Gastrocnemius medialis (tissue), 4 donors: ENCODE measurements at places on chromosomes 7 and 10.

DNA sequence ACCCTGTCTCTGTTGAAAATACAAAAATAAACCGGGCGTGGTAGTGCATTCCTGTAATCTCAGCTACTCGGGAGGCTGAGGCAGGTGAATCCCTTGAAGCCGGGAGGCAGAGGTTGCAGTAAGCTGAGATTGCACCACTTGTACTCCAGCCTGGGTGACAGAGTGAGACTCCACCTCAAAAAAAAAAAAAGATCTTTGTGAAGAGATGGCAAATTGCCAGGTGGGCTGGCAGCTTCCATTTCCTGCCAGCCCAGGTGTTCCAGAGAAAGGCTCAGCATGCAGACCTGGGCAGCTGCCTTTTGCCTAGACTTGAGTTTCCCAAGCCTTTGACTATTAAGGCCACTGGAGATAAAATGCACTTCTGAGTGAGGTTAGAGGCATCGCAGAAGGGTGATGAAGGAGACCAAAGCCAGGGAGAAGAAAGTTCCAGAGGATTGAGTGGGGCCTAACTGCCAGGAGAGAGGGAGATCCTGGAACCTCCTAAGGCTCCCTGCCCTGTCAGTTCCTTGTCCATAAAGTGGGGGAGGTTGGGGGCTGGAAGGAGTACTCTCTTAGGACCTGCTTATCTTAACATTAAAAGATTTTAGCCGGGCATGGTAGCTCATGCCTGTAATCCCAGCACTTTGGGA lies 10.0 kb upstream of the DDIT4 start:
- no peak for DNase-seq
- H3K27me3 ChIP-seq, result no peaks in the 10 kb centered on the region
- peak overlapping the region; percentile 38 for H3K27ac ChIP-seq

DNA sequence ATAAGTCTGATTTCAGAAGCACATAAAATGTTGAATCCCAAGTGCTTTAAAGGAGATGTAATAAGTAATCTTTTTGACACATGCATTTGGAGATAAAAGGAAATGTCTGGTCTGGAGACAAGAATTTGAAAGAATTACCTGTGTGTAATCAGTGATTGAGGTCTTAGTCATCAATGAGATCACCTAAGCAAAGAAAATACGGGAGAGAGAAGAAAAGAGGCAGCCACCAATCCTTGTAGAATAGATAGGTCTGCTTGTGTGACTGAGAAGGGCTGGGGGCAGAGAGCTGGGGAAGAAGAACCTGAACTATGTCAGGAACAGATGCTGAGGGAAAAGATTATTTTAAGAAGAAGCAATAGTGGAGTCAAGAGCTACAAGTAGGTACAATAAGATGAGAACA lies 49.3 kb upstream of the ITPRID1 start:
- H3K27me3 ChIP-seq, result no peaks in the 10 kb centered on the region
- H3K4me1 ChIP-seq, result no peaks in the 10 kb centered on the region
- no peak overlapping the region for H3K4me3 ChIP-seq
- H3K36me3 ChIP-seq, result no peaks in the 10 kb centered on the region
- DNase-seq, result no peak
- no peak overlapping the region for H3K27ac ChIP-seq

DNA sequence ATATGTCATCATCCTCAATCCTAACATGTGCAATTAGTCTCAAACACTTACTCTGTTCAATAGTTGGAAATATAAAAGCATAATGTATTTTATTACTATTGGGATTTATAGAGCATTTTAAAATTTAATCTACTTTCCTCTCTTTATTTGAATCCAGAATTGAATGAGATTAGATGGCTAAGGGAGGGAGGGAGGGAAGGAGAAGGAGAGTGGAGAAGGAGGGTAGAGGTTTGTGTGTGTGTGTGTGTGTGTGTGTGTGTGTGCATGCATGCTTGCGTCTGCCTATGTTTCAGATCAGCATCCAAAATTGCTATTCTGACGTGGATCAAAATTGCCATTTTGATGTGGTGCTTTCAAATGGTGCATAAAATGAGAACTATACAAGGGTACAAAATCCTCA lies 90.8 kb downstream of the NRP1 start:
- no peaks in the 10 kb centered on the region for H3K36me3 ChIP-seq
- H3K27me3 ChIP-seq, result no peaks in the 10 kb centered on the region
- H3K4me1 ChIP-seq, result peaks cover 10% of the 10 kb centered on the region
- H3K27ac ChIP-seq, result peak overlapping the region; percentile 6
- no peak overlapping the region for H3K4me3 ChIP-seq

DNA sequence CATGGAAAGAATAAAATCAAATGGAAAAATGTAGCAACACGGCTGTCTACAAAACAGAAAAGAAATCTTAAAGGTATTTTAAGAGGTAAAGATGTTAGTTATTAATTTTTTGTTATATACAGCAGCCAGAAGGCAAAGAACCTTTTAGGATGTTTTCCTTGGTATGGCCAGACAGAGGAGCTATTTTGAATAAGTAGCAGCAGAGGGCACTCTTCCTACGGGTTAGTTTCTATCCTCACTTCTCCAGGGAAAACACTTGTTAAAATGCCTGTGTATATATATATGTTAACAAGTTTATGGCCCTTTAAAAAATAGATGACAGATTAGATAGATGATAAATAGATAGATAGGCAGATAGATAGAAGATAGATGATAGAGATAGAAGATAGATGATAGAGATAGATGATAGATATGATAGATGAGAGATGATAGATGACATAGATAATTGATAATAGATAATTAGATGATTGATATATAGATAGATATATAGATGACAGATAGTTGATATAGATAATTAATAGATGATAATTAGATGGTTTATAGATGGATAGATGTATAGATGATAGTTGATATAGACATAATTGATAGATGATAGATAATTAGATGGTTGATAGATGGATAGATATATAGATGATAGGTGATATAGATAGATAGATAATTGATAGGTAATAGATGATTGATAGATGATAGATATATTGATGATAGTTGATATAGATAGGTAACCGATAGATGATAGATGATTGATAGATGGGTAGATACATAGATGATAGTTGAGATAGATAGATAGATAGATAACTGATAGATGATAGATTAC lies 57.8 kb upstream of the WIPF3 start:
- H3K4me1 ChIP-seq, result no peaks in the 10 kb centered on the region
- no peak overlapping the region for H3K4me3 ChIP-seq
- no peak for DNase-seq
- H3K27me3 ChIP-seq, result no peaks in the 10 kb centered on the region
- H3K27ac ChIP-seq, result no peak overlapping the region

DNA sequence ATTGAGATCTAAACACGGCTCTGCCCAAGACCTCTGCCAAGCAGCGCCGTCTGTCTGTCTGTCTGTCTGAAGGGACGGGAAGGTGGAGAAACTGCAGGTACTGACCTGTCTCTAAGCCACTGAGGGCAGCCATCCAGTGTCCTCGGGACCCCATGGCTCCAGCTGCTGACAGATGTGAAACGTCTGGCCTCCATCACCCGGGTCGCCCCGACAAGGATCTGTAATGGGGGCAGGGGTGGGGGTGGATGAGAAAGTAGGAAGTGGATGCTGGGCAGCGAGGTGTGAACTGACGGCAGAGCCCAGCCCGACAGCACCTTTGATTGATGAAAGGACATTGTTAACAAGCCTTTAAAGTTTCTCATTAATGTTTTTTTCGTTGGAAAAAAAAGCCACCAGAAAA lies 193.1 kb downstream of the EBF3 start:
- DNase-seq, result no peak
- no peaks in the 10 kb centered on the region for H3K27me3 ChIP-seq
- no peaks in the 10 kb centered on the region for H3K4me1 ChIP-seq
- no peaks in the 10 kb centered on the region for H3K36me3 ChIP-seq
- H3K27ac ChIP-seq, result no peak overlapping the region

GRCh38 chr7:90726120-90726519 lies 130.0 kb downstream of the CDK14 start:
- H3K4me3 ChIP-seq, result no peak overlapping the region
- DNase-seq, result no peak
- no peak overlapping the region for H3K27ac ChIP-seq
- H3K4me1 ChIP-seq, result peaks cover 12% of the 10 kb centered on the region
- H3K36me3 ChIP-seq, result no peaks in the 10 kb centered on the region
- no peaks in the 10 kb centered on the region for H3K27me3 ChIP-seq
